ENCODE measurements at places on chromosomes 4 and X.

- no peak for DNase-seq
Measured at GRCh38 chr4:61401771-61402170, 201.6 kb downstream of the ADGRL3 start.

DNA sequence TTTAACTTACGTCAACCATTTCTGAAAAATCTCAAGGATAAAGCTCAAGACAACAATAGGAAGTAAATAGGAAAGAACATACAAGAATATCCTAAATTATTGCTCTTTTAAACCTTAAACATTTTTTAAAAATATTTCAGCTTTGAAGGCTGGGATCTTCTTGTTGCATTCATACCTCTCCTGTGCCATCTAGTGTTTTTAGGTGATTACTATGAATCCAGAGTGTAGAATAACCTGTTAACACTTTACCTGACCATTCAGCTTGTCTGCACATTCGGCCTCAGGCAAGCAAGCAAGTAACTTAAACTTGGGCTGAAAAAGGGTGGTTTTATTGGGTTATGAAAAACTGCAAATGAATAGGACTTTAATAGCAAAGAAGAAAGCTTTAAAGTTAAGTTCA, 507.8 kb upstream of the INTU start:
- peak; percentile 20 for DNase-seq

DNA sequence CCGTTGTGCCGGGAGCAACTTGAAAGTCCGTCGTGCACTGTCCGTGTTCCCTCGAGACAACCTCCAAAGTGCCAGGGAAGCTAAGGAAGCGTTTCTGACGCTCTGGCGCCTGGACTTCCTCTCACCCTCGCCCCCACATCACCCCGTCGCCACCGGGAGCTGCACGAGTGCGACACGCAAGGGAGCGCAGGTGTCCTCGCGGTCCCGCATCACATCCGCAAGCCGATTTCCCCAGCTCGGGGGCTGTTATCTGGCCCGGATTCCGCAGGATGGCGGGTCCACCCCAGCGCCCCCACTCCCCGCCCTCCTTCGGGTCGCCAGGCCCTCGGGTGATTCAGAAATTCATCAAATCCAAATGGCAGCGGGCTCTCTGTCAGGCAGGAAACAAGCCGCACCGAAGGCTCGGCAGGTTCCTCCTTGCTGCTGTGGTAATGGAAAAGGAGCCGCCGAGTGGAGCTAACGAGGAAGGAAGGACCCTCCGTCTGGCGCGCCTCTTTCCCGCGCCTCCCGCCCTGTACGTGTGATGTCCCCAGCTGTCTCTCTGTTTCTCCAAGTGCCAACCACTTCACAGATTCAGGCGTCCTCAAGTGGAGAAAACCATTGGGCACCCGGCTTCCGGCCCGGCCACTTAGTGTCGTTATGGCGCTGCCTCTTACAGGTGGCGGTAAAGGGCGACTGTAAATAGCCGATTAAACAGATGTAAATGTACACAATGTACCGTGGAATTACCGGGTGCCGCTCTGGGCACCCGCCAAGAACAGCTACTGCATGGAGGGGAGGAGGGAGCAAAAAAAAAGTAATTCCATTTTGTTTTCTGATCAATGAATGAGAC, 921 bp upstream of the SETD7 start:
- peak; percentile 43 for DNase-seq

DNA sequence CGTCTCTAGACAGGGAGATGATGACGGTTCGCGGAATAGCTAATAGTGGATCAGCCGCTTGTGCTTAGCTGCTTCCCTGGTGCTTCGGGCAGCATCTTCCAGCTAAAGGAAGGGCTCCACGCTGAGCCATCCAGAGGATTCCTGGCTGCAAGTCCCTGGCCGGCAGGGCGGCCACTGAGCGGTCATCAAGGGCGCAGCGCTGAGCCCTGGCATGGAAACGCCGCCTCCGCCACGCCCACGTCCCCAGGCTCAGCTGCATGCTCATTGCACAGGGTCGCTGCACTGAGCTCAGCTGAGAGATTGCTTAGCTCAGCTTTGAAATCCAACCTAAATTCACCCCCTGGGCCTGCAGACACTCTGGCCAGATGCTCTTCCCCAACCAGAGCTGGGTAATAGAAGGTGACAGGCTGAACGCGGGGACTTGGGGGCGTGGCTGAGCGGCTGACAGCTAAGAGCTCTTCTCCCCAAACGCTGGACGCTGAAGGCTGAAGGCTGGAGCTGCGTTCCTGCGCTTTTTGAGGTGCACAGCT, 118.2 kb upstream of the KIT start:
- DNase-seq = no peak

DNA sequence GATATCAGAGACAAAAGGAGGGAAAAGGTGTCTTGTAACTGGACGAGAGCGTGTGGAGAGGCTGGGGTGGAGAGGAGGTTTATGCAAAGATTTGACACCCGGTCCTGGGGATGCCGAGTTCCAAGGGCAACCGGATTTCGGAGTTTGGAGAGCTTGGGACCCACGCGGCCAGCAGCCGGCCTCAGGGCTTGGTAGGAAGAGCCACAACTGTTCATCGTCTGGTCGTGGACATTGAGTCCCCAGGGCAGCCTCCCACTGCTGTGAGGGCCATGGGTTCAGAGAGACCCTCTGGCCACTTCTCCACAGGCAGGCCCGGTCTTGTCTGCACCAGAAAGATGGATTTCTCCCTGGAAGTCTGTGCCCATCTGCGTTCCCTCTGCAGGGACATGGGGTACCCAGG, 46.8 kb downstream of the SHOX start:
- DNase-seq = no peak

DNA sequence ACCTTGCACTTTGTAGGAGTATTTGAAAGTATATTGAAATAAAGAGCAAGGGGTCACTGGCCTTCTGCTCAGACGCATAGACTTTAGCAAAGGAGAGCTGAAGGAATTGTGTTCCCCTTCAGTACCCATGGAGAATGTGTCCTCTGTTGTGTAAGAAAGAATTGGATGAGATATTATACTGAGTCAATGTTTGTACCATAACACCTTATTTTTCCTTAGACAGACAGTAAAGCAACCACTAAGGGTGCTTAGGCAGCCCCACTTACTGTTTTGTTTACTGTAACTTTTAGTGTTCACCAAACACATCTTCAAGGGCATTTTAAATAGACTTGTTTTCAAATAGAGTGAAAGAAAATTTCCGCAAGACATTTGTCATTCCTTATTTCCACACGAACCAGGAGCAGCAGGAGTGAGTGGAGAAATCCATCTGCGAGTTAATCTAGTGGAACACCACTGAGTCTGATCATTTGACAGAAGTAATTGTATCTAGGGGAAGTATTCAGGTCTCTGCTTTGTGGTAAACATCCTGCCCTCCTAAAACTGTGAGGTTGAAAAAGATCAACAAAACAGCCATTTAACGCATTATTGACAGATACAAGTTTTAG, 89.5 kb downstream of the SLIT2 start:
- DNase-seq = no peak

Data from H4 (cell line).